NK-92 treated with Interleukin-12 subunit alpha and Interleukin-12 subunit beta, amount 100 ng/mL, for 24 hours (cell line): ENCODE measurements at places on chromosomes 7 and 10.

- no peak for DNase-seq
Observed at GRCh38 chr7:36522453-36523007, 132.9 kb downstream of the ANLN start.

- DNase-seq: no peak
Observed at GRCh38 chr10:48604991-48605508, at the start of gene ARHGAP22. Gene ARHGAP22, minus strand, starts transcription at chr10:48605073. Its CDS starts 277 bp downstream, at chr10:48604796.

GRCh38 chr7:77245015-77245755 is 45.6 kb upstream of the FGL2 start:
- DNase-seq: no peak

DNA sequence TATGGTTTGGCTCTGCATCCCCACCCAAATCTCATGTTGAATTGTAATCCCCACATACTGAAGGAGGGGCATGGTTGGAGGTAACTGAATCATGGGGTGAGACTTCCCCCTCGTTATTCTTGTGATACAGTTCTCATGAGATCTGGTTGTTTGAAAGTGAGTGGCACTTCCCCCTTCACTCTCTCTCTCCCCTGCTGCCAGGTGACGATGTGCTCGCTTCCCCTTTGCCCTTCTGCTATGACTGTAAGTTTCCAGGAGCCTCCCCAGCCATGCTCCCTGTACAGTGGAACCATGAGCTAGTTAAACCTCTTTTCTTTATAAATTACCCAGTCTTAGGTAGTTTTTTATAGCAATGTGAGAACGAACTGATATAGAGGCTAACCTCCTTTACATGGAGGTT is 16.6 kb downstream of the PLPP4 start:
- DNase-seq: no peak

GRCh38 chr7:87106974-87107612 is 45.2 kb upstream of the DMTF1 start:
- no peak for DNase-seq

- no peak for DNase-seq
Observed at GRCh38 chr7:110442381-110442837, 648.5 kb upstream of the LRRN3 start.

GRCh38 chr7:130009848-130010688 is 41.1 kb downstream of the ZC3HC1 start:
- DNase-seq: peak; percentile 51

GRCh38 chr10:54125098-54125747 is 675.8 kb downstream of the PCDH15 start:
- no peak for DNase-seq

- no peak for DNase-seq
Observed at GRCh38 chr10:27534161-27534700, 30.1 kb downstream of the RAB18 start.

DNA sequence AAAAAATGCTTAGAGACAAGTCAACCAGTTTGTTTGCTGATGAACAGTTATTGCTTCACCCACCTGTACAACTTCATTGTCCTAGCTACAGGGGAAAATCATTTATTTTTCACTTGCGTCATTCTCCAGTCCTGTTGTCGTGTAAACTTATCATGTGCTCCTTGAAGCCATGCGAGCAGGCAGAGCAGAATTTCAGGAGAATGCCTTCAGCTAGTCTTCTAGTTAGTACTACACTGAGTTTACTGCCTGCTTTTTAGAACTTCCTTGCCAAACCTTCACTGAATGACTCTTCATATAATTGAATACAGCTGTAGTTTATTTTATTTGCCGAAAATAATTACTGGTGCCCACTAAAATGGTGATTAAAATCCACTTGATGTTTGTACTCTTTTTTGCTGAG is 15.6 kb downstream of the RPA3 start:
- DNase-seq: no peak

DNA sequence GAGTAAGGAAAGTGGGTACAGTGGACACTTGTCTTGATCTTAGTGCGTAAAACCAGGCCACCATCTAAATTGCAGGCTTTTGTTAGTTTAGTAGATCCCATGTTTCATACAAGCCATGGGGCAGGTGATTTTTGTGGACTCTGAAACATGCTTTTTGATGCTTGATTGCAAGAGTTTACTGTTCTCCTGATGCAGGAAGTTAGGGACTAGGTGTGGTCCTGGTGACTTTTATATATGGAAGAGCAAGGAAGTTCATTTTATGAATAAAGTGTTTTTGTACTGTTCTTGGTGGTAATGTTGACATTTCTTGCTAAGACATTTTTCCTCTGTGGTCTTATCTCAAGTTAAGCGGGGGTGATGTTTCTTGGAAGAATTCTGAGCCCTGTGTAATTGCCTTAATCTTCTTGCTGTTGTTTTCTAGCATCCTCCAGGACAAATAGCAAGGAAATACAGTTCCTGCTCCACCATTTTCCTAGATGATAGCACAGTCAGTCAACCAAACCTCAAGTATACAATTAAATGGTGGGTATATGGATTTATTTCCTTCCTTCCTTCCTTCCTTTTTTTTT is 89.0 kb upstream of the GJD4 start:
- DNase-seq: no peak

- no peak for DNase-seq
Observed at GRCh38 chr10:124663766-124664360, 80.3 kb downstream of the FAM53B start.

DNA sequence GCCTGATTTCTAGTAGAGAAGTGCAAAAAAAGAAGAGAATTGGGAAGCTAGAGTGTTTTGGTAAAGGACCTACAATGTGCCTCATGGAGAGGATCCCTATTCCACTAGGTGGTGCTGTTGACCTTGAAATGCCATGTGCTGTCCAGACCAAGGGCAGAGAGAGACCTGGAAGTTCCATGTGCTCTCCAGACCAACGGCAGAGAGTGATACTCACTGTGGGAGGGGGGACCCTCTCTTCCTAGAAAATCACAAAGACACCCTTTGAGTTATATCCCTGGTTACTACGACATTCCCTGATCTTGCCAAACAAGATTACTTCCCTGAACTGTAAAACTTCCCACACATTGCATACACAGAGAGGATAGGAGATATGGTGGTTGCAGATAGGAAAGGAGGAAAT is 212.7 kb upstream of the ZNF804B start:
- peak; percentile 29 for DNase-seq

DNA sequence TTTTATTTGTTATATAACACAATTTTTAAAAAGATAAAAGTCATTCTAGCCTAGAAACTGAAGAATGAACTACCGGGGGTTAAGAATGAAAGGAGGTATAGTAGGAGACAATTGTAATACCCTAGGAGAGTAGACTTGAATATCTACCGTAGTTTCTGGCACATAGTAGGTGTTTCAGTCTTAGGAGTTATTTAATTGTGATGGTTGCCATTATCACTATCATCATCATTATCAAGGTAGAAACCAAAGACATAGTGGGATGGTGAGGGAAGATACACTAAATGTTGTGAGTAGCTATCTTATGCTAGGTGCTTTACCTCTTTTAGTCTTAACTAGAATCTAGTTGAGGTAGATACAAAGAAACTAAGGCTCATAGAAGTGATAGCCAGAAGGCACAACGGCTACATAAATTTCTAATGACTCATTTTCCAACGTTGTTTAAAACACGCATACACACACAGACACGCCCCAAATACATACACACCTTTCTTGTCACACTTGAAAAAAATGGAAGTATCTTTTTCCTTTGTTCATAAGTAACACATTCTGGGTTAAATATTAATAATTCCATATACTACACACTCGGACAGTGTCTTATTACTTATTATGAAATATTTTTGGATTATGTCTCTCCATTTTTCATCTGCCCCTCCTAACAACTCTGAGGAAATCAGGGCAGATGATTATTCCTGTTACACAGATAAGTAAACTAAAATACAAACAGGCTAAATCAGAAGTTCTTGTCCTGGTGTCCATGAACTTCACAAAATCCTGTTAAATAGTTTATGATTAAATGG is 2.0 kb upstream of the ANLN start:
- DNase-seq: no peak

- no peak for DNase-seq
Observed at GRCh38 chr10:19983880-19984565, 167.8 kb downstream of the PLXDC2 start.

GRCh38 chr7:150444674-150445365 is 5.6 kb upstream of the GIMAP8 start:
- DNase-seq: no peak

DNA sequence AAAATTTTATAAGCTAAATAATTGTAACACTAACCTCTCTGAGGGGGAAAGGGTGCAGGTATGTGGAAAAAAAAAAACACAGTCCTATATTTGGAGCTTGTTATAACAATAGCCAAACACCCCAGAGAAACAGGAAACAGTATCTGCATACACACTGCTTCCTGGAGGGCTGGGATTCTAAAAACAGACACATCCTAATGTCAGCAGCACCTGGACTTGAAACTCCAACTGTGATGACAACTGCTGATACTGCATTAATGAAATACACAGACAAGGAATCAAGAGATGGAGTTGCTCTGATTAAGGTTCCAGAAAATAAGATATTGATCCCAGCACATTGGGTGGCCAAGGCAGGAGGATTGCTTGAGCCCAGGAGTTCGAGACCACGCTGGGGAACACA is 9.3 kb downstream of the DAGLB start:
- DNase-seq: no peak

DNA sequence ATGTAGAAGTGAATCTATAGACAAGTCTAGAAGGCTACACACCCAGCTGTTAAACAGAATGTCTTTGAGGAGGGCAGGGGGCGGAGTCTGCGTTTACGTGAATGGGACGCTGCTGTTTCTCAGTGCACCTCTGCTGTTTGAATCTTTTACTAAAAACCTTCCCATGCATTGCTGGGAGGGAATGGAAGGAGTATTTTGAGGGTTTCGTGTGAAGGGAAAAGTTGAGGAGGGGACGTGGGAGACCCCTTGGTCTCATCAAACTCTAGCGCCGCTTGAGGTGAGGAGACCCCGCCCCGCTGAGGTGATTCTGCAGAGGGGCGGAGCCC is 492 bp upstream of the VCL start:
- no peak for DNase-seq

DNA sequence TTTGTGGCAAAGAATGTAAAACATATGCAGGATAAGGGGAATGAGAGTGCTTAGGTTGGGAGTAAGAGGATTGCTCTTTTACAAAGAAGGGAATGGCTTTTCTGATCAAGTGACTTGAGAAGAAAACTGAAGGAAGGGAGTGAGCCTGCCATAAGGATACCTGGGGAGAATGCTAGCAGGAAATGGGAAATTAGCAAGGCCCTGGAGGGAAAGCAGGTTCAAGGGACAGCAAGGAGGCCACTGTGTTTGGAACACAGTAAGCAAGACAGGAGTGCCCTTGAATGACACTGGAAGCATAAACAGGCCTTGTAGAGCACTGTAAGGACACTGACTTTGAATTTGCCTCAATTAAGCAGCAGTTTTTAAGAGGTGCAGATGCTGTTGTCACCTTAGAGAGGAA is 1069.9 kb downstream of the DNAJB9 start:
- DNase-seq: no peak

- peak; percentile 15 for DNase-seq
Observed at GRCh38 chr7:43834463-43835251, 34.7 kb downstream of the MRPS24 start.

DNA sequence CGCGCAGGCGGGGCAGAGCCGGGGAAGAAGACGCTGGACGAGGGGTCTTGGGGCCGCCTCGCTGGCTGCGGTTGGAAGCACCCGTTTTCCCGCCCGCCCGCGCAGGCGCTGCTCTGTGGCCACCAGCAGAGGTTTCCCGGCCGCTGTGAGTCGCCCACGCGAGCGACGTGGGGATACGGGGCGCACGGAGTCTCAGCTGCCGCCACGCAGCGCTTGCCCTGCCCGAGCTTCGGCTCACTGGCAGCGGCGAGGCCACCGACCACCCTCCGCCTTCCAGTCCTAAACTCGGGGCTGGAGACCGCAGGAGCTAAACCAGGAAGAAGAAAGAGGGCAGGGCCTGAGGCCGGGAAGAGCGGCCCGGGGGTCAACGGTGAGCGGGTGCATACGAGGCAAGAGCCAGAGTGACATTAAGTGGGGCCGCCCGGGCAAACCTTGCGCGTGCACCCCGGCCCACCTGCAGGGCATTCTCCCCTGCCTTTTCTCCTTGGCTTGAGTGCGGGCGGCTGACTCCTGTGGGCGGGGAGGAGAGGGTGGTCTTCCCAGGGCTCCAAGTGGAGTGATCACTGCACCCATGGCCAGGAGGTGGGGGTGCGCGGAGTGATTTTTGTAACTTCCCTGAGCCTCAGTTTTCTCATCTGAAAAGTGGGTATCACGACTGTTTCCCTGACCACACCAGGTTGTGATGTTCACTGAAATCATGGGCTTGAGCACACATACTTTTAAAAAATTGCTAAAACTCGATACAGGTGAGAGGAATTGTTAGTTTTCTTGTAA is 7.1 kb upstream of the EMX2 start:
- no peak for DNase-seq
